A673 (cell line): ENCODE measurements at places on chromosomes 7 and 10. TPM values are rescaled to one million over a fixed set of nuclear protein-coding genes. Genes with fewer than 3 reads are reported as not detected.

DNA sequence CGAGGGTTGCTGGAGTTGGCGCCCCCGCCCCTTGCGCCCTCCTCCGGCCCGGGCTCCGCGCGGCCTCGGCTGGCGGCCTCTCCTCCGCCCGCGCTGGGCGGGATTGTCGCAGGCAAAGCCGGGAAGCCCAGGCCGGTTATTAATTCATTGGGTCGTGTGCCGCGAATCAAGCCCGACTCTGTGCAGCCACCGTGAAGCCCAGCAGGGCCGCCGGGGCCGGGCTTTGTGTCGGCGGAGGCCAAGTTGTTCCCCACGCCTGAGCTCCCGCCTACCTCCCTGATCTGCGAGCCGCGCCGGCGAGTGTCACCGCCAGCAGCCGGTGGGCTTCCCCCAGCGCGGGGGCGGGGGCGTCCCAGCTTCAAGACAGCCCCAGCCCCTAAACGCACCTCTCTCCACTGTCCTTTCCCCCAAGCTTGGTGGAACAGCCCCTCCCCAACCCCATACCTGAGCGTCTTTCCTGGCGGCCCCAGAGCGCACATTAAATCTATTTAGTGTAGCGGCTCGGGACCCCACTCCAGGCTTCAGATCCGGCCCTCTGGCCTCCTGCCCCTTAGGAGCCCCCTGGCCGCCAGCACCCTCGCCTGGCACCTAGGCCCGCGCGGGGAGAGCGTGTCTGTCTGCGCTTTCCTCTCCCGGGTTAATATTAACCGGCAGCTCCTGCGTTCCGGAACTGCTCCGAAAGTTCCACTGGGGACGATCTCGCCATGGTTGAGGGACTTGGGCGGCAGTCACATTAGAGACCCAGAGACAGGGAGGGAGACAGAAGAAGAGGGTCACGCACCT is 3.5 kb downstream of the SHH start:
- peaks cover 11% of the 10 kb centered on the region for H3K4me1 ChIP-seq
- no peaks in the 10 kb centered on the region for H3K36me3 ChIP-seq
- DNase-seq: no peak

DNA sequence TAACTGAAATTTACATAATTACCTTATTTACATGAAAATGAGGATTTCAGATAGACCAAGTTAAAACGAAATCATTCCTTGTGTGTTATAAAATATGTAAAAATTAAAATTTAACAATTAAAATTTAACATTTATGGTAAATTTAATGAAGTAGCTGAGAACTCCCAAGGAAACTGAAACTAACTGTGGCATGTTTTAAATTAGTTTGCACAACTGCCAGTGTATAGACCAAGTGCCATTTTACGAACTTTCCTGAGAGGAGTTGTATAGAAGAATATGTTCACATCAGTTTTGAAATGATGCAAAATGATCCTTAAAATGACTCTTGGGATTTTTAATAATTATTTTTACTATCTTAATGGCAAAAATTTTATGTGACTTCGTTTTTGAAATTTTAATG is 23.6 kb downstream of the PDLIM1 start:
- no peaks in the 10 kb centered on the region for H3K4me1 ChIP-seq
- no peaks in the 10 kb centered on the region for H3K36me3 ChIP-seq
- H3K4me3 ChIP-seq: no peak overlapping the region
- H3K27me3 ChIP-seq: peaks cover 4% of the 10 kb centered on the region
- no peak overlapping the region for H3K27ac ChIP-seq

DNA sequence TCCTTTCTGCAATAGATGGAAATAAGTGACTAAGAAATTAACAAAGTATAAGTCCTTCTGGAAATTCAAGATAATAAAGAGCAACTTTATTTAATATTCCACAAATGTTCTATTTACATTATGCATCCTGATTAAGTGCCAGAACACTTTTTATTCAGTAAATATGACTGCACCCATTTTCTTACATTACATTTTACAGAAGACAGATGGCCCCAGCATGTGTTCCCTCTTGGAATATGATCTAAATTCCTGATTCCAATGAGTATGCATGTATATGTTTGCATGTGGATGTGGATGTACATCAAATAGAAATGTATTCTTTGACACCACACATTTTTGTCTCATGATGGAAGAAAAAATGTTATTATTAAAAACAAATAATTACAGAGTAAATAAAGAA is 628.7 kb upstream of the SEMA3D start:
- DNase-seq: no peak
- no peaks in the 10 kb centered on the region for H3K36me3 ChIP-seq
- H3K4me3 ChIP-seq: no peak overlapping the region
- no peak overlapping the region for H3K27ac ChIP-seq
- H3K27me3 ChIP-seq: no peaks in the 10 kb centered on the region

DNA sequence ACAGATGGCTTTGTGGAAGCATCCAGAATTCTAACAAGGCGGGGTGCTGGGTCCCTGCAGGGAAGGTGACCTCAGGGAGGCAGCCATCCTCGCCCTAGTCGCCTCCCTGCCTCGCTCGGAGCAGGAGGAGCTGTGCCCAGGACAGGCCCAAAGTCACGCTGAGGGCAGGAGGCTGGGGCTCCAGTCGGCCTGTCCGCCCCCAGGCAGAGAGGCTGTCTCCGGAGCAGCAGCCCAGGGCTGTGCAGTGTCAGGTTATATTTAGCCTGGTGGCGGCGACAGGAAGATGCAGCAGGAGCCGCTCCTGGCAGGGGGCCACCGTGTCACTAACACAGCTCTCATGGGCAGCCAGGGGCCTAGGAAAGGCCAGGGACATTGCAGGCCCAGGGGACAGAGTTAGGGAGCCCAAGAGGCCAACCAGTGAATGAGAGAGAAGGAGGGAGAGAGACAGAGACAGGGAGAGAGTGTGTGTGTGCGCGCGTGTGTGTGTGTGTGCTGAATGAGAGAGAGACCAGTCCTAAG is 13.5 kb downstream of the KCNH2 start:
- no peak overlapping the region for H3K4me3 ChIP-seq
- H3K27ac ChIP-seq: no peak overlapping the region
- no peaks in the 10 kb centered on the region for H3K27me3 ChIP-seq
- peak; percentile 30 for DNase-seq
- peaks cover 8% of the 10 kb centered on the region for H3K4me1 ChIP-seq

DNA sequence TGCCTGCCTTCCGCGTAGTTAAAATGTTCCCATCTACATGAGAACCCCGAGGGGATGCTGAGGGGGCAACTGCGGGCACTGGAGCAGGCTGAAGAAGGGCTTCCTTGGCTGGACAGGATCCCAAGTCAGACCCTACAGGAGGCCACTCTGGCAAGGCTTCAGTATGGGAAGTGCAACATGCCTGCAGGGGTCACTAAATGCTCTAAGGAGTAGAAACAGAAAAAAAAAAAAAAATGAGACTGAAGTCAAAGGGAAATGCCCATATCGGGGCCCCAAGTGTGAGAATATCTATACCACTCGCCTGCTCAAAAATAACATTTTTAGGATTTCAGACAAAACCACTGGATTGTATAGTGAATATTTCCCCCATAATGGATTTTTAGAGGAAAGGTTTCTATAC is 33.5 kb downstream of the FAM204A start:
- no peaks in the 10 kb centered on the region for H3K27me3 ChIP-seq
- peaks cover 12% of the 10 kb centered on the region for H3K36me3 ChIP-seq
- no peak for DNase-seq
- no peaks in the 10 kb centered on the region for H3K4me1 ChIP-seq

Gene SLC13A4
- not detected in 2 replicates for total RNA-seq

- H3K4me1 ChIP-seq: no peaks in the 10 kb centered on the region
- H3K4me3 ChIP-seq: no peak overlapping the region
- H3K27ac ChIP-seq: no peak overlapping the region
- no peaks in the 10 kb centered on the region for H3K27me3 ChIP-seq
- H3K36me3 ChIP-seq: no peaks in the 10 kb centered on the region
- DNase-seq: no peak
These were observed 177.3 kb upstream of the PPP2R2D start for GRCh38 chr10:131723297-131724168.

Gene FGFR2
- 0.60 and 1.6 TPM in 2 replicates for total RNA-seq

GRCh38 chr7:155324012-155324917 is 26.6 kb downstream of the INSIG1 start:
- H3K27me3 ChIP-seq: peaks cover 33% of the 10 kb centered on the region
- no peak overlapping the region for H3K27ac ChIP-seq
- H3K4me3 ChIP-seq: no peak overlapping the region

DNA sequence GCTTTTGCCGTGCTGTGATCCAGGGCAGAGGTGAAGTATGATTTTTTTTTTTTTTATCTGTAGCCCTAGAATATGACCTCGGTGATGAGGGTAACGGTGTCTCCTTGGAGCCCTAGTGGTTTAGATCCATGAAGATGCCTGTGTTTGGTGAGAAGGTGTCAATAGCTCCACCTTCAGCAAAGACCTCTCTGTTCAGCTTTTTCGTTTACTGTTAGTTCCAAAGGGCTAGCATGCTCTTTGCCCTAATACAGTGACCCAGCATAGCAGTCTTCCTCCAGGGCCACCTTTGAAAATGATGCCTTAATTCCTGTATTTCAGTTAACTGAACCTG is 746 bp upstream of the MRPS16 start:
- H3K4me3 ChIP-seq: peak overlapping the region; percentile 64
- peaks cover 24% of the 10 kb centered on the region for H3K36me3 ChIP-seq
- DNase-seq: no peak
- no peaks in the 10 kb centered on the region for H3K27me3 ChIP-seq

Gene HABP2
- not detected in 2 replicates for total RNA-seq

DNA sequence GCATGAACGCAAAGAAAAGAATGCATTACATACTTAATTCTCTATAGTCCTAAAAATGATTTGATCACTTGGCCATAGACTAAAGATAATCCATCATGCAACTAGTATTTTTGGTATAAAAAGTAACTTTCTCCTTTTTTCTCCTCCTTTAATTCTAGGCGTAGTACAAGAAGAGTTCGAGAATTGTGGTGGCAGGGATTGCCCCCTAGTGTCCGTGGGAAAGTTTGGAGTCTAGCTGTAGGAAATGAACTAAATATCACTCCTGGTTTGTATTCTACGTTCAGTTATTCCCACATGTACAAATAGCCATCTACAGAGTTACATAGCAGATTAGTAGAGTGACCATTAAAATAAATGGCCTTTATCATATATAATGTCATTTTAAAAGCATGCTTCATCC is 45.5 kb upstream of the HELLS start:
- no peaks in the 10 kb centered on the region for H3K4me1 ChIP-seq
- DNase-seq: peak; percentile 27
- no peak overlapping the region for H3K4me3 ChIP-seq
- H3K36me3 ChIP-seq: no peaks in the 10 kb centered on the region

DNA sequence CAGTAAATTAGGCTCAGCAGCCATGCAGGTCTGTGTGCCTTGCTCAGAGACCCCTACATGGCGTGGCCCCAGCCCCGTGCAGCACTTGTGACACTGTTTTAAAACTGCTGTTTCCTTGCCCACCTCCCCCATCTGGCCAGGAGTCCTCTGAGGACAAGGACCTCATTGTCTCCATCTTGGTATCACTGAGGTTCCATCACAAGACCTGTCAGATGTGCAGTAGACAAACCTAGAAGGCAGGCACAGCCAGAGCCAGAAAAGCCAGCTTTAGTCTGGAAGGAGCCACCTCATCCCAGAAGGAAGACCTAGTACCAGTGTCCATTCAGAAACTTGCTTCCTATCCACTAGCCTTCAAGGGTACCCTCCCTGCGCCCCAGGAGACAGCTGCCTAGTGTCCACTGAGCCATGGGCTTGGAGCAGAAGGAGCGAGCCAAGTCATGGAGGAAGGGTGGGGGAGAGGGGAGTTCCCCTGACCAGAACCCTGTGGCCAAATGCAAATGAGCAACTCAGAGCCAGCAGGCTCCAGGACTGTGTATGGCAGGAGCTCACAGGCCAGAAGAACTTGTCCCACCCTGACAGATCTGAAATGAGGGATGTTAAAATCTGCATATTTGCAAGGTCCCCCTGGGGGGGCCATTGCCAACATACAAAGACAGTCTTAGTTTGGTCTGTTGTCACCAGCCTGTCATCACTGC is 176.1 kb downstream of the SH3PXD2A start:
- H3K27me3 ChIP-seq: no peaks in the 10 kb centered on the region
- H3K36me3 ChIP-seq: no peaks in the 10 kb centered on the region
- no peak for DNase-seq
- H3K4me1 ChIP-seq: no peaks in the 10 kb centered on the region

DNA sequence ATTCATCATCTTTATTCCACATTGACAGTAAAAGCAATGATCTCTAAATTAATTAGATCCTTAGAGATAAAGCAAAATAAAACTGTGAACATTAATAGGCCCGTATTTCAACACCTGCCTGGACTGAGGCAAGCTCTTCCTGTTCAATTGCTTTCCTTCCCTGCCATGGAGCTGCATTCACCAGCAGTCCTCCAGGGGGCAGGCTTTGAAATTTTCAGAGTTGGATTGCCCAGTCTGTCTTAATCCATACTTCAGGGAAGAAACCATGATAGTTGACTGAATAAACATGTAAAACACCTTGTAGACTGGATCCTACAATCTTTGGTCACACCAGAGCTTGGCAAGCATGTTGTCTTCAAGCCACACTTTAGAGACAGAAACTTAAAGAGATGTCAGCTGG is 936.6 kb downstream of the NRG3 start:
- no peaks in the 10 kb centered on the region for H3K4me1 ChIP-seq
- no peak overlapping the region for H3K4me3 ChIP-seq
- H3K27ac ChIP-seq: no peak overlapping the region
- H3K36me3 ChIP-seq: no peaks in the 10 kb centered on the region

GRCh38 chr10:4239186-4239585 is 454.2 kb upstream of the KLF6 start:
- no peak overlapping the region for H3K4me3 ChIP-seq
- H3K27ac ChIP-seq: no peak overlapping the region
- H3K4me1 ChIP-seq: peaks cover 20% of the 10 kb centered on the region
- H3K27me3 ChIP-seq: no peaks in the 10 kb centered on the region
